GM04504 (cell line): ENCODE measurements at places on chromosomes 13 and 19.

- DNase-seq = peak; percentile 69
Measured at GRCh38 chr13:31887286-31887685, 144.3 kb upstream of the FRY start.

DNA sequence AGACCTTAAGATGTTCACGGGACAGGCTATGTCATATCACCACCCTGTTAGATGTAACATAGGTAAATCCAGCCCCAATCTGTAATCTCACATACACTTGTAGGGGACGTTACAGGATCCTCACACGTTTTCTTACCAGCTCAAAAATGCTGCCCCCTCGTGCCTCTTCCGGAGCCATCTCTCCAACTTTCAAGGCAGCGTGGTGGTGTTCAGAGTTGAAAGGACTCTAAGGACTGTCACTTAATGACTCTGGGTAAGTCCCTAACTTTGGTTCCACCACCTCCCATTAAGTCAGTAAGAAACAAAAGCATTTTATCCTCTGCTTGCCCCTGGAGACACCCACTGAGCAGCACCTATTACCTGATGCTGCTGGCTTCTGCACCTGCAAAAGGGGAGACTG, 4.4 kb downstream of the MED26 start:
- DNase-seq = no peak

- DNase-seq = no peak
Measured at GRCh38 chr13:85316506-85317025, 482.7 kb downstream of the SLITRK6 start.

GRCh38 chr19:1521636-1522035, 2.2 kb upstream of the PLK5 start:
- DNase-seq = no peak

DNA sequence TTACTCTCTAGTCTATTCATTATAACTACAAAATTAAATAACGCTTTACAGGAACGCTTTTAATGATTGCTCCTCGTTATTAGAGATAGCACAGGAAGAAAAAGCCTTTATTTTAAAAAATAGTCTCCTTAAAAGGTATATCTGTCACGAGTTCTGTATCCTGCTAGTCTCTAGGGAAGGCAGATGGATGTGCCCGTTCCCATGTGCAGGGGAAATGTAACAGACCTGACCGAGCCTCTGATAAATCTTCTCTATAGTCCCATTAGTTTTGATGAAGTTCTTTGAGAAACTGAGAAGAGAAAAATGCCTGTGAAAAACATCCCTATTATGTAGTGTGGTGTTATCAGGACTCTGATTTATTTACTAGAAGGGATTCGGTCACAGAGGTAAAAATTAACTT, 226.4 kb downstream of the PCDH9 start:
- DNase-seq = no peak

- peak; percentile 41 for DNase-seq
Measured at GRCh38 chr13:75771818-75772217, 135.7 kb downstream of the LMO7 start.

DNA sequence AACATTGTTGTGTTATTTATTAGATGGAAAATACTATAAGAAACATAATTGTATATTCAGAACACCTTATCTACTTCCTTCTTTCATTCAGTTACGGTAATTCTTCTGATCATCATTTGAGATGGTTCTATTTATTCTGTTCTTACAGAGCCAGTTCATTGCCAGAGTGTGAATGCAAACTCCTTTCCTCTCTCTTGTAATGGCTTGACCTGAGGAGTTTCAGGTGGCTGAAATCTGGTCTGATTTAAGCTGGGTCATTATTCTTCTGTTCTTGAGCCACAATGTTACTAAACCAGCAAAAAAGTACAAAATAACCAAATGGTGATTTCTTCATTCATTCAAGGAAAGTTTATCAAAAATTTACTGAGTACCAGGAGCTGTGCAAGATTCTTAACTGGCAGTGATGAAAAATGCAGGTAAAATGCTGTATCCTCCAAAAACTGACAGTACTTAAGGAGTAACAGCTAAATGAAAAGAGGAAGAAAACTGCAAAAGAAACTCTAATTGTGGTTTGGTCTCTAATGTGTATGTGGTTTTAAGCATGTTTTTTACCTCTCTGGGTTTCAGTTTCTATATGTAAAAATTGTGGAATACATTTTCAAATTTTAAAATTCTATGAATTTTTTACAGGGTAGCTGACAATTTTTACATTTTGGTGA, 182.4 kb upstream of the UFM1 start:
- DNase-seq = no peak

DNA sequence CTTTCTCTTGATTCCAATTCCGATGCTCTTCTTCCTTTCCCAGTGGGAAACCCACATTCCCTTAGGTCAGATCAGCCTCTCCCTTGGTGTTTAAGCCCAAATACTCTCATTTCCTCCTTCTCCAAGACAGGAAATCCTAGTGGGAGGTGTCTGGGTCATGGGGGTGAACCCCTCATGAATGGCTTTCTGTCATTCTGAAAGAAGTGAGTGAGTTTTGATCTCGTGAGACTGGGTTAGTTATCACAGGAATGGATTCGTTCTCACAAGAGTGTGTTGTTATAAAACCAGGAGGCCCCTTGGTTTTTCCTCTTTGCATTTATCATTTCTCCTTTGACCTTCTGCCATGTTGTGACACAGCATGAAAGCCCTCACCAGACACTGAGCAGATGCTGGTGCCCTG, 76.2 kb upstream of the MTIF3 start:
- DNase-seq = no peak

DNA sequence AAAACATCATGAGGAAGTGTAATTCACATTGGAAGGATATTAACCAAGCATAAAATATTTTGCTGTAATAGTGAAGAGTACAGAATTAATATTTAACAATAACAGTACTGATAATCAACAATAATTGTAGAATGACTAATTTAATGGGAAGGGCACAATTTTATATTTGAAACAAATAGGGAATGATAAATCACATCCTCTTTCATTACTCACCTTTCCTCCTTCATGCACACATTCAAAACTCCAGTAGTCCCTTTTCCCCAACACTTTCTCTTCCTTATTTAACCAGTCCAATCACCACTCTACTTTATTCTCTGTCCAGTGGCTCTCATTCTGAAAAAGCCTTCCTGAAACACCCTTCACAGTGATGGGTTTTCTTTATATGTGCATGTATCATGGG, 110.8 kb upstream of the POSTN start:
- no peak for DNase-seq

DNA sequence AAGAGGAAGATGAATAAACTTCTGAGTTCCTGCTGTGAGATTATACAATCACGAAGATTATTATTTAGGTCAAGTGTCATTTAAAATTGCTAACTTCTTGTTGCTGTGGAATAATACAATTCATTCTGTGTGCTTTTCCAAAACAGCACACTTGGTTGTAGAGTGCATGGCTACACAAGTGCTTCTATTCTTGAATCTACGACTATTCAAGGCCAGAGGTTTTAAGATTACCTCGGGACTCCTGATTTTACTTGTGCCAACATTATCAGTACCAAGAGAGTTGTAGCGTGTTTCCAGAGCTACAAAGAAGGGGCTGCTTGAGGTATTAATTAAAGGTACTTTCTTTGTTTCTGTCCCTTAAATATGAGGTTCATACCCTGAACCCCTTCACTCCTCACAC, 234.0 kb upstream of the PCDH9 start:
- no peak for DNase-seq

- DNase-seq = no peak
Measured at GRCh38 chr19:45137179-45137761, 23.5 kb downstream of the NKPD1 start.
